ENCODE measurements at places on chromosomes 11 and 22. TPM values are rescaled to one million over a fixed set of nuclear protein-coding genes. Genes with fewer than 3 reads are reported as not detected.
A peak's percentile ranks its signal among the peaks of the same experiment; 100 is the strongest.

The FAM83F gene
- not detected for total RNA-seq

The C1QTNF5 gene
- total RNA-seq, result not detected

The TPH1 gene
- 0.26 TPM for total RNA-seq

The OR8B2 gene
- total RNA-seq, result not detected

The SPON1 gene
- total RNA-seq, result not detected

The PCNX3 gene
- 54.9 TPM for total RNA-seq

The TMEM191C gene
- total RNA-seq, result 1.1 TPM

GRCh38 chr11:19677381-19678080 is 35.1 kb upstream of the NAV2 start:
- no peak for DNase-seq
- no peaks in the 10 kb centered on the region for H3K36me3 ChIP-seq
- H3K27me3 ChIP-seq, result peaks cover 10% of the 10 kb centered on the region
- H3K4me3 ChIP-seq, result no peak overlapping the region
- H3K27ac ChIP-seq, result no peak overlapping the region

DNA sequence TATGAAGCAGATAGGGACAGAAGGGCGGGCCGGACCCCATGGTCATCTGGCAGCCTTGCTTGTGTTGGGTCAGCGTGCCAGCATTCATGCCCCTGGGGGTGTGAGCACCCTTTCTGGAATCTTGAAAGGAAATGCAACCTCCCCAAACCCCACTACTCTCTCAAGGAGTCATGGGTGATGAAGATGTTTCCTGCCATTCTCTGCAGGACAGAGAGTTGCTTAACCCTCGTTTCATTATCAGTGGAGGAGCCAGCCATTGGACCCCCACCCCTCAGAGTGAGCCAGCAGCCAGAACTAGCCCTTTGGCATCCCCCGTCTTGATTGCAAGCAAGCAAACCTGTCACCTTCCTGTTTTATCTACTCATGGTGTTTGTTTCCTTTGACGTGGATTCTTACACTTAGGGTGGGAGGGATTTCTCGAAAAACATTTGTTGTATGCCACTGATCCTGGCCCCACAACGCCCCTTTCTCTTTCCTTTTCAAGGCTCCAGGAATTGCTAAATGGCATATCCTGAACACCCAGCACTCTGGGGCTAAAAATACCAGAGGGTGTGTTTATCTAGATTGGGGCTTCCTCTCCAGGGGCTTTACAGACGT is 258.3 kb downstream of the ETS1 start:
- H3K27me3 ChIP-seq, result no peaks in the 10 kb centered on the region
- H3K4me1 ChIP-seq, result peaks cover 77% of the 10 kb centered on the region
- H3K27ac ChIP-seq, result peak overlapping the region; percentile 93

DNA sequence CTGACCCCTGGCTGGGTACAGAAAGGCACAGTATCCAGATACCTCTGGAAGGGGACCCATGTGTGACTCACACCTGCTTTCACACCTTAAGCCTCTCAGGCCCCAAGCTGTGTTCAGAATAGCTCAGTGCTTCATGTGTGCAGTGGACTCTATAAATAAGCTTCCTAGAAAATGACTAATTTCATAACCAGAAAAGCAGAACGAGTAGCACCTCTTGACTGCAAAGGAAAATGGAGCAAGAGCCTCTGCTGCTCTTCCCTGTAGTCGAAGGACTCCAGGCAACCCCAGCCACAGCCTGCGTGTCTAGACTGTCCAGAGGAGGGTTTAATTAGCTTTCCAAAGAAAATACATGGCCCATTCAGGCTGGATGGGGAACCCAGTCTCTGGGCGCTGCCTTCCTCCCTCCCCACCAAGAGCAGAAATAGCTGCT is 23.1 kb downstream of the PTPN5 start:
- H3K27me3 ChIP-seq, result peaks cover 13% of the 10 kb centered on the region
- H3K36me3 ChIP-seq, result no peaks in the 10 kb centered on the region
- peak; percentile 66 for DNase-seq
- peaks cover 42% of the 10 kb centered on the region for H3K4me1 ChIP-seq
- H3K4me3 ChIP-seq, result no peak overlapping the region
- peak overlapping the region; percentile 51 for H3K27ac ChIP-seq

GRCh38 chr22:27867085-27867952 is 51.7 kb downstream of the PITPNB start:
- peaks cover 29% of the 10 kb centered on the region for H3K4me1 ChIP-seq
- H3K36me3 ChIP-seq, result peaks cover 21% of the 10 kb centered on the region
- H3K4me3 ChIP-seq, result no peak overlapping the region
- peak overlapping the region; percentile 56 for H3K27ac ChIP-seq

DNA sequence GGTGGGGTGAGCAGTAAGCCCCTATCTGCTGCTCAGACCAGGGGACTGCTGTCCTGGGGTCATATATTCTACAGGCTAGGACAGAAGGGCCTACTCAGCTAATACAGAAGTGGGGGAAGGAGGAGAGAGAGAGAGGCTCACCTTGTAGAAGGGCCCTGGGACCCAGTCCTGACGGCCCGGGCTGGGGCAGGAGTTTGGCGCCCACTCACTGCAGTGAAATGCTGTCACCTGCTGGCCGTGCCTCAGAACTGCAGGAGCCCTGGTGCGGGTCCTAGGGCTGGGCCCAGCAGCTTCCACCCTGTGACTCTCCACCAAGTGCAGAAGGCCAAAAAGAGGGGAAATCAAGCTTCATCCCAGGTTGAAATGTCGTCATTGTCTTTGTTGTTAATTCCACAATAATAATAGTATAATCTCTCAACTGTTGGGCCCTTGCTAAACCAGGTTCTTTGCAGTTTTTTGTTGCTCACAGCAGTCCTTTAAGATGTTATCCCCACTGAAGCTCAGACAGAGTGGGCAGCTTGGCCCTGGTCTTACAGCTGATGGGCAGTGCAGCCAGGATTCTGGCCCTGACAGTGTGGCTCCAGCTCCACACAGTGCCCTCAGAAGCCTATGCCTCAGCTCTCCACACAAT is 29.6 kb downstream of the TRIM29 start:
- H3K4me1 ChIP-seq, result no peaks in the 10 kb centered on the region
- H3K4me3 ChIP-seq, result no peak overlapping the region
- peak; percentile 63 for DNase-seq

DNA sequence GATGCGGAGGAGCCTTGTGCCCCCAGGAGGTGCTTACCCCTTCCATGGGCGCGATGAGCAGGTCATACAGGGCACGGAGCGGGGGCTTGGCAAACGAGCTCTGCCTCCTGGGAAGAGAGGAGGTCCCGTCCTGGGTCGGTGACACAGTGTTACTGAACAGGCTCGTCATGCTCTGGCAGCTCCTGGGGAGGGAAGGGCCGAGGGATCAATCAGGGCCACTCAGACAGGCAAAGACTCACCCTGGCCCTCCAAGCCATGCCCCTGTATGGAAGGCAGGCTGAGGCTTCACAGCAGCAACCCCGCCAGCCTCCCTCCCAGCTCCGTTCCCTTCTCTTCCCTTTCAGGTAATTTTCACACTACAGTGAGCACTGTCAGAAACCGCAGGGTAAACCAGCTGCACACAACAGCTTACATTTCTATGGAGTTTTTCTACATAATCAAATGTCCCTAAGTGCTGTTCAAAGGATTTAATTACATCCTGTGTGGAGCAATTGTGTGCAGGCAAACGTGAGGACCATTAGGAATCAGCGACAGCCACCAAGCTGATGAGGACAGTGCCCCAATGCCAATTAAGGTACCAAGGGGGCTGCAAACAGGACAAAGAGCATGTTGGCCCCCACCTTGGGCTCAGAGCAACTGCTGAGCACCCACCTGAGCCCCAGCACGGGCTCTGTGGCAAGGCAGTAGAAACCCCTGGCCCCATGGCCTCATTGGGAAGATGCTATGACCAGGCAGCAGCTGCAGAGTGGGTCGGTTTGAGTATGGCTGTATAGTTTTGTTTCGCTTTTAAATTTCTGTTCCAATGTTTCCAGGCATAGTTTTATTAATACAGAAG is 95.4 kb upstream of the PITPNB start:
- H3K36me3 ChIP-seq, result no peaks in the 10 kb centered on the region
- no peak overlapping the region for H3K27ac ChIP-seq
- DNase-seq, result no peak
- peaks cover 14% of the 10 kb centered on the region for H3K4me1 ChIP-seq

GRCh38 chr11:126893796-126894195 is 106.8 kb downstream of the KIRREL3 start:
- H3K27me3 ChIP-seq, result no peaks in the 10 kb centered on the region
- H3K36me3 ChIP-seq, result no peaks in the 10 kb centered on the region
- H3K27ac ChIP-seq, result no peak overlapping the region
- no peak for DNase-seq
- no peaks in the 10 kb centered on the region for H3K4me1 ChIP-seq

DNA sequence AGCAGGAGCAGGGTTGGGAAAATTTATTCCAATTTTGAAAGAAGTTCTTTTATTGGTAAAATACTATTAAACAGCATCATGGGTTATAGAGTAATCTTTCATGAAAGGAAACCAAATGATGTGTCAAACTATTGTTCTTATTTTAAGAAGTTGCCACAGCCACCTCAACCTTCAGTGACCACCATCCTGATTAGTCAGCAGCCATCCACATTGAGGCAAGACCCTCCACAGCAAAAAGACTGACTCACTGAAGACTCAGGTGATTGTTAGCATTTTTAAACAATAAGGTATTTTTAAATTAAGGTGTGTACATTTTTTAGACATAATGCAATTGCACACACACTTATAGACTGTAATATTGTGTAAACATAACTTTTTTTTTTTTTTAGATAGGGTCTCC is 3.7 kb upstream of the HEPHL1 start:
- H3K4me1 ChIP-seq, result no peaks in the 10 kb centered on the region
- H3K36me3 ChIP-seq, result no peaks in the 10 kb centered on the region
- H3K27me3 ChIP-seq, result no peaks in the 10 kb centered on the region
- no peak overlapping the region for H3K27ac ChIP-seq

DNA sequence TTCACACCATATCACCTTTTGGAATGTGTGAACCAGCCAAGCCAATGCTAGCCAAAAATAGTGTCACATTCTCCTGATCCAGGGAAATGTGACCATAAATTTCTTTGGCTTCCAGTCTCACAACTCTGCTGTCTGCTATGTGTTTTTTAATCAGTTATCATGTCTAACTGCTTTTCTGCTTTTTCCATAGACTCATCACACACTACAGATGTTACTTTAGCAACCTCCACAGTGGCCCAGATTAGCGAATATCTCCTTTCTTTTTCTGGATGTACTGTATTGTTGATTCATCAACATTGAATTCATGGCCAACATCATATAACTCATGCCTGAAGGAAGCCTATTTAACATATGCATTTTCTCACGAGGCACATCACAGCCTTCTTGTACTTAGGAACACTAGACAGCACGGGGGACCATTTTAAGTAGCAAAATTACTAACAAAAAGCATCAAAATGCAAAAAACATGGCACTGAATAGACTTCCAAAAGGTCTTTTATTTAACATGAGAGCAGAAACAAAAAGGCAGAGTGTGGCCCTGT is 73.1 kb upstream of the POU2AF2 start:
- H3K36me3 ChIP-seq, result no peaks in the 10 kb centered on the region
- H3K27ac ChIP-seq, result no peak overlapping the region
- no peak for DNase-seq

GRCh38 chr11:31770011-31770700 is 41.0 kb downstream of the PAX6 start:
- no peak overlapping the region for H3K4me3 ChIP-seq
- no peak for DNase-seq
- peaks cover 2% of the 10 kb centered on the region for H3K36me3 ChIP-seq
- H3K27ac ChIP-seq, result no peak overlapping the region

GRCh38 chr22:42174062-42174461 is 43.5 kb upstream of the CYP2D6 start:
- H3K27me3 ChIP-seq, result no peaks in the 10 kb centered on the region
- peak; percentile 64 for DNase-seq
- H3K4me3 ChIP-seq, result no peak overlapping the region
- H3K27ac ChIP-seq, result peak overlapping the region; percentile 47

DNA sequence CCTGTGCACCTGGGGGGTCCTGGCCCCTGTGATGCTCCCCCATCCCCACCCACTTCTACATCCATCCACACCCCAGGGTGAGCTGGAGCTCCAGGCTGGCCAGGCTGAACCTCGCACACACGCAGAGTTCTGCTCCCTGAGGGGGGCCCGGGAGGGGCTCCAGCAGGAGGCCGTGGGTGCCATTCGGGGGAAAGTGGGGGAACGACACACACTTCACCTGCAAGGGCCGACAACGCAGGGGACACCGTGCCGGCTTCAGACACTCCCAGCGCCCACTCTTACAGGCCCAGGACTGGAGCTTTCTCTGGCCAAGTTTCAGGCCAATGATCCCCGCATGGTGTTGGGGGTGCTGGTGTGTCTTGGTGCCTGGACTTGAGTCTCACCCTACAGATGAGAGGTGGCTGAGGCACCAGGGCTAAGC is 20.0 kb upstream of the TALDO1 start:
- no peak overlapping the region for H3K4me3 ChIP-seq
- H3K36me3 ChIP-seq, result no peaks in the 10 kb centered on the region
- peaks cover 7% of the 10 kb centered on the region for H3K27me3 ChIP-seq
- peaks cover 17% of the 10 kb centered on the region for H3K4me1 ChIP-seq
- H3K27ac ChIP-seq, result no peak overlapping the region

GRCh38 chr22:47654922-47655491 is 892.6 kb downstream of the TBC1D22A start:
- no peak for DNase-seq
- no peaks in the 10 kb centered on the region for H3K36me3 ChIP-seq
- no peak overlapping the region for H3K27ac ChIP-seq
- H3K4me3 ChIP-seq, result no peak overlapping the region

- H3K36me3 ChIP-seq, result peaks cover 5% of the 10 kb centered on the region
- no peak for DNase-seq
- no peaks in the 10 kb centered on the region for H3K27me3 ChIP-seq
Observed at GRCh38 chr11:2381494-2382128, 4.5 kb downstream of the CD81 start.

DNA sequence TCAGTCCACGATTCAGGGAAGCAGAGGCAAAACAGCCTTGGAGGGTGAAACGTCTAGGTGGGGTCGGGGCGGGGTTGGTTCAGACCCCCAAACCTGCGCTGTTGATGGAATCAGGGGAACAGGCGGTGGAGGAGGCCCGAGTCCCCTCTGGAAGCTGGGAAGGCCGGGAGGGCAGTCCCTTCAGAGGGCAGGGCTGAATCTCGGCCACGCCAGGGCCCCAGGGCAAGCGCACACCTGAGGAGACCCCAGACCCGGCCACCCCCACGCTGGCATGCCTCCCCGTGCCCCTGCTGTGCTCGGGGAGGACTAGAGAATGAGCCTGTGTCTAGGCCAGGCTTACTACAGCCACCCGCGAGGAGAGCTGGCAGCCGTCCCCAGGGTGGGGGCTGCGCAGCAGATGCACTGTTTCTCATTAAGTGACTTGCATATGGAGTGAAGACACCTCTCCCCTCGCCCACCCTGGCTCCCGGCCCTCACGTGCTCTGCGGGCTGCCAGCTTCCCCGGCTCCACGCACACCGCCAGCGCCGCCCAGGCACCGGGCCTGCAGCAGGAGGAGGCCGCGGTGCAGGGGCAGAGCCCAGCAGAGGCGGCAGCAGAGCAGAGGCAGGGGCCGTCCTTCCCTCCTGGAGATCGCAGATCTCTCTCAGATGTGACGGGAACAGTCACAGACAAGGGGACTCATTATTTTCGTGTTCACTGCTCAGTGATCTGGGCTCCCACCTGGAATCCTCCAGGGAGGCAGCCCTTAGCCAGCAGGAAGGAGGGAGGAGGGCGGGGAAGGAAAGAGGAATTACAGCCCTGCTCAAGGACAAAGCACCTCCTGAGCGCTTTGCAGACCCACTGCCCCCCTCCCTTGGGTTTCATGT is 47.1 kb upstream of the OPCML start:
- H3K4me3 ChIP-seq, result no peak overlapping the region
- H3K4me1 ChIP-seq, result no peaks in the 10 kb centered on the region
- DNase-seq, result no peak
- H3K27ac ChIP-seq, result no peak overlapping the region

All from activated CD8-positive, alpha-beta memory T cell treated with anti-CD3 and anti-CD28 coated beads, Interleukin-2, amount 10 ng/mL, durations not matched to agents 7 days and 5 days (primary cell).